Activated T-helper 2 cell treated with anti-CD3 and anti-CD28 coated beads, Interferon-gamma antibody, Interleukin-2, Interleukin-4, amounts not matched to agents 10 μg/mL and 5 μg/mL and 100 μg/mL, durations not matched to agents 14 hours and 24 hours and 36 hours (primary cell): ENCODE measurements at places on chromosomes 1 and 21. TPM values are rescaled to one million over a fixed set of nuclear protein-coding genes. Genes with fewer than 3 reads are reported as not detected.

Gene KIF26B
- total RNA-seq, result 0.28 and 0.37 TPM in 2 replicates

GRCh38 chr1:2544875-2545640 is 11.1 kb upstream of the TNFRSF14 start:
- no peak for DNase-seq
- H3K27ac ChIP-seq, result no peak overlapping the region
- H3K36me3 ChIP-seq, result peaks cover 3% of the 10 kb centered on the region
- peaks cover 13% of the 10 kb centered on the region for H3K4me1 ChIP-seq
- H3K4me3 ChIP-seq, result no peak overlapping the region

GRCh38 chr1:15177710-15178166 is 24.2 kb downstream of the TMEM51 start:
- H3K27me3 ChIP-seq, result peaks cover 7% of the 10 kb centered on the region
- H3K4me1 ChIP-seq, result peaks cover 5% of the 10 kb centered on the region
- no peak overlapping the region for H3K4me3 ChIP-seq
- no peak overlapping the region for H3K27ac ChIP-seq
- no peak for DNase-seq
- no peaks in the 10 kb centered on the region for H3K36me3 ChIP-seq

GRCh38 chr1:246108278-246108925 is 398.7 kb downstream of the SMYD3 start:
- H3K27me3 ChIP-seq, result no peaks in the 10 kb centered on the region
- no peak overlapping the region for H3K27ac ChIP-seq
- peaks cover 6% of the 10 kb centered on the region for H3K4me1 ChIP-seq
- no peaks in the 10 kb centered on the region for H3K36me3 ChIP-seq
